Stimulated activated CD8-positive, alpha-beta memory T cell treated with anti-CD3 and anti-CD28 coated beads, Interleukin-4, amount 100 ng/mL, for 24 hours (primary cell): ENCODE measurements at places on chromosomes 7 and 10.

DNA sequence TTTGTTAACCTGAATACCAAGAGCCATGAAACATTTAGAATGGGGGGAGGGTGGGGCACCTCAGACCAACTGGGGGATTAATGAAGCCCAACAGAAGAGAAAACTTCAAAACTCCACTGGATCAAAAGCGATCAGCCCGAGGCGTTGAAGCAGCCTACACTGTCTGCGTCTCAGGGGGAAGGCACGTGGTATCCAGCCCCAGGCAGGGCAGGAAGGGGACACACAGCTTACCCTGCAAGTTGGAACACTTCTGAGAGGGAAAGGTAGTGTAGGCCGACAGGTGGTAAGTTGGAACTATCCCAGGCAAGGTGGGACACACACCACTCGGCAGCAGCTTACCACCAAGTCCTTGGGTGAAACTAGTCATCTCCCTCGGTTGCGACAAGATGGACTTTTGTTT, 102.9 kb downstream of the TAX1BP1 start:
- DNase-seq, result no peak

DNA sequence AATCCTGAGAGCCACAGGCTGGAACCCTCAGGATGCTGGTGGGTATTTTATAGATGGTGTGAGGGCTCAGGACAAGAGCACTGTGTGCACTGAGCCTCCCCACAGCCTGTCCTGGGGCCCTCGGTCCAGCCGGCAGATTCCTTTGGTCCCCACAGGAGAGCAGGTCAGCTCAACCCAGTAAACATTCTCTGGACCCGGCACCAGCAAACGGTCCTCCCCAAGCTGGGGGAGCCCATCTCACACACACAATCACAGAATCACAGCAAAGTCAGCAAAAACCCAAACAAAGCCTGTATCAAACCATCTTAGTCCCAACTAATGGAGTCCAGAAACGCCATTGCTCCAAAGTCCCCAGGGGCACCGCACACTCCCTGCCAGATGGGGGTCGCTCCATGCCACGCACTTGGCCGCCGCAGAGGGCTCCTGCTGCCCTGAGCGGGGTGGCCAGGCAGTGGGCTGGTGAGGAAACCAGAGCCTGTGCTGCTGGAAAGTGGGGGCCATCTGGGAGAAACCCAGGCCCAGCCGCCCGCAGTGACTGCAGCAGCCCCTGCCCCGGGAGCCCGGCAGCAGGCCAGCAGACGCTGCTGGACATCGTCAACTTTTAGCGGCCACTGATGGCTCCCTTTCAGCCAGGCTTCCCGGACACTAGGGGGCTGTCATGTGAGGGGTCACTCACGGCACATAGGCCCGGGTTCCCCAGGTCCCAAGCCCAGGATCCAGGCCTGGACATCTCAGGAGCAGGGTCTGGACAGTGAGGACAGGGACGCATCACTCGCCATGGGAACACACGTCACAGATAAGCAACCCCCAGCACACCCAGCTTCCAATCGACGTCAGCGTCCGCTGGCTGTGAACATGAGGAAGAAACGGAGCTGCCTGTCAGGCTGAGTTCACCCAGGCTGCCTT, 52.6 kb downstream of the DPYSL4 start:
- no peak for DNase-seq

DNA sequence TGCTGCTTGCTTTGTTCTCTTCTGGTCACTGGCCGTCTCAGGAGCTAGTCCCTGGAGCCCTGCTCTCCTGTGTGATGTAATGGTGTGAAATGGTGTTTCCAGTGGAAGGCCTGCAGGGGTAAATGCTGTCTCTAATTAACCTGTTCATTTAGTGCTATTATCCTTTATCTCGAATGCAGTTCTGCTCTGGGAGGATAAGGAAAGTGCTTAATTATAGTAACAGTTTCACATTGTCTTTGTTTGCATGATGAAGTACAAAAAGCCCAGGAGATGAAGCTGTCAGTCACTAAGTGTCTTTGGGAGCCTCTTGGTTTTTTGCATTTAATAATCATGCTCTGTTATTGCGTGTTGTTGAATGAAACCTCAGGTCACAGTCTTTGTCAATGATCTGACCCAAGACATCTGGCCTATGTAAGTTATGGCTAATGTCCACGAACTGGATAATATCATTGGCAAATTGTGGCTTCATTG, 755.3 kb upstream of the GALNT17 start:
- no peak for DNase-seq

GRCh38 chr10:16986406-16987205, 143.0 kb downstream of the CUBN start:
- no peak for DNase-seq

GRCh38 chr10:93612311-93612710, at the start of gene PDE6C:
Gene PDE6C (plus strand): TSS chr10:93612537. CDS start chr10:93612726, 189 bp downstream.
- DNase-seq, result no peak

DNA sequence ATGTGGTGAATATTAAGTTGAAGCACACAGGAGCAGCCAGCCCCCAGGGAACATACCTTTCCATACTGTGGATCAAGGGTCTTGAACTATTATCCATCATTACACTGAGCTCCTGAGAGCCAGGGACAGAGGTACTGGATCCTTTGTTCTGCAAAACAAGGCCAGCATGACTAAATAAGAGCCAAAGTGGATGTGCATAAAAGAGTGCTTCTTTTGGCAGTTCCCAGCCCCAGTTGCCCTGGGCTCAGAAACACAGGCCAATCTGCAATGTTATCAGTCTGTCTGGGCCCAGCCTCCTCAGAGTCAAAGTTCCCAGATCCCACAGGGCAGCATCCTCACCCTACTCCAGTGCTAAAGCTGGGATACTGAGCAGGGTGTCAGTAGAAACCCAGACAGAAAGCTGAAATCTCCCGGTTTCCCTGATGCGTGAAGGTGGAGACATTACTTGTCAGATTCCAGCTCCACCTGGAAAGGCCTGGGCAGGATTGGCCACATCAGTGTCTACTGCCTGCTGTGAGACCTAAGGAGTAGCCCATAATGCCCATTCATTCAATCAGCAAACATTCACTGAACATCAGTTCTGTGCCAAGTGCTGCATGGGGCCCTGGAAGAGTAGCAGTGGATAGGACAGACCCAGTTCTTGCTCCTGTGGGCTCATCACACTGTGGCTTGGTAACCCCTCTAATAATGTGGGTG, 342.7 kb downstream of the CXCL12 start:
- DNase-seq, result no peak

- DNase-seq, result no peak
These were observed 9.9 kb downstream of the DCLRE1A start for GRCh38 chr10:113843972-113844485.

- DNase-seq, result no peak
These were observed 119.4 kb downstream of the GNAT3 start for GRCh38 chr7:80392229-80393169.

GRCh38 chr7:94514140-94514889, 4.7 kb downstream of the CASD1 start:
- no peak for DNase-seq

DNA sequence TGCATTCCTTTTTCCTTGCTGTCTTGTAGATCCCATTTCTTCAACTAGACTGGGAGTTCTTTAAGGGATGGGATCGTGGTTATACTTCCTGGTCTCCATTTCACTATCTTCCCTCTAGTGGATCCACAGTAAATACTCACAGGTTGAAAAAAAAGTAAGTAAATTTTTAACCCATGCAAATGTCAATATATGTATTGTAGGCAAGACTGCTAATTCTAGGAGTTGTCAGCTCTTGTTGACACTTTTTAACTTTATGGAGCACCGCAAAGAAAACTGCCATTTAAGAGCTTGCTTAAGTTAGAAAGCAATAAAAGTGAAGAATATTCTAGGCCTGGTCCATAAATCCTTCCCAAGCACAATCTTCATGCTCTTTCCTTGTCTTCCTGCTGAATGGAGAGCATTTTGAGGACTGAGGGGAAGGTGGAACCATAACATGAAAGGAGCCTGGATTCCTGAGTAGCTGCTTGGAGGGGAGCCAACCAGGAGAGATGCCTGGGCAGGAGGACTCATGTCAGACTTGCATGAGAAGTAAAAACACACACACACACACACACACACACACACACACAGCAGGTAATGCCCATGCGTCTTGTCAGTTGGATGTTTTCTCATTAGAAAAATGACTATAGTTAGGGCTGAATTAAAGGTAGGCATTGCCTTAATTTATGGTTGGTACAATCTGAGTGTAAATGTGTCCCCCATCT, 32.2 kb downstream of the VWA2 start:
- no peak for DNase-seq

GRCh38 chr10:61832866-61833481, 68.5 kb upstream of the ARID5B start:
- no peak for DNase-seq

GRCh38 chr10:51405580-51406351, 293.6 kb downstream of the CSTF2T start:
- DNase-seq, result no peak

DNA sequence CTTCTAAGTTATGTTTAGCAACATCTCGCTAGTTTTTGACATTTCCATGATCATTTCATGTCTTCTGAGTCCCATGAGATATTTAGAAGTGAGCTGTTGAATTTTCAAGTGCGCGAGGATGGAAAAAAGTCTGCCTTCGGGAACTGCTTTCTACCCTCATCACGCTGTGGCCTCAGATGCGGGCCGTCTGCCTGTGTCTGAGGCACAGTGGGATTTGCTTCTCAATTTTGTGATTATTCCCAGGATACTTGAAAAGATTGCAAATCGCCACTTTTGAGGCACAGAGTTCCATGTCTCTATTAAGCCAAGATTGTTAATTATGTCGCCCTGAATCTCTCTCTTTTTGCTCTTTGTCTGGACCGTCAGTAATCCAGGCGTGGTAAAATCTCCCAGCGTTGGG, 30.8 kb upstream of the NKX6-2 start:
- no peak for DNase-seq

DNA sequence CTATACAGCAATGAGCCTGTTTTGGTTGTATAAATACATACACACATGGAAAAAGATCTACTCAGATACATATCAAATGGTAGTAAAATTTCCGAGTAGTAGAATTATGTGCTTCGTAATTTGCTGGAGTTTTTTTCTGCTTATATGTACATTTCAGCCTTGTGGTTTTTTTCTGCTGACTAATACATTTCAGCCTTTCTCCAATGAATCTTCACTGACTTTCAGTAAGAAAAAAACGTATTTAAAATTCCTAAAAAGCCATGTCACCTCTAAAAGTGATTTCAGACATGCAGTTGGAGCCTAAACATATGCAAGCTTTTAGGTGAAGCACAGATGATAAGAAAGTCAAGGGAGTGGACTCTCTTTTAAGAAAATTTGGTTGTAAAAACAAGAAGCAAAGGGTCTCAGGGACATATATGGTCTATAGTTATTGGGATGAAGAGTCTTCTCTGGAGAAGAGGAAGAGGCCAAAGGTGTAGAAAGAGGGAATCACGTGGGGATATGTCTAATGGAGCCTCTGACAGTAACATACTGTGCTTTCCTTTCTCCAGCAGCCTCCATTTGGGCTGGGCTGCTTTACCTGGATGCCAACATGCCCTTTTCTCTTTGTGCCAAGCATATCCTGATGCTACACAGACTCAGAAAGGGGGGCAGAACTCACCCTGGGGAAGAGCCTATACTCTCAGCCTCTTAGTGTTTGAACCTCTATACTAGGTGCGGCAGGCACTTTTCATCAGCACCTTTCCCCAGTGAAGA, 2.4 kb downstream of the AMPH start:
- no peak for DNase-seq

- no peak for DNase-seq
These were observed 30.2 kb upstream of the ZMYND11 start for GRCh38 chr10:104862-105565.

DNA sequence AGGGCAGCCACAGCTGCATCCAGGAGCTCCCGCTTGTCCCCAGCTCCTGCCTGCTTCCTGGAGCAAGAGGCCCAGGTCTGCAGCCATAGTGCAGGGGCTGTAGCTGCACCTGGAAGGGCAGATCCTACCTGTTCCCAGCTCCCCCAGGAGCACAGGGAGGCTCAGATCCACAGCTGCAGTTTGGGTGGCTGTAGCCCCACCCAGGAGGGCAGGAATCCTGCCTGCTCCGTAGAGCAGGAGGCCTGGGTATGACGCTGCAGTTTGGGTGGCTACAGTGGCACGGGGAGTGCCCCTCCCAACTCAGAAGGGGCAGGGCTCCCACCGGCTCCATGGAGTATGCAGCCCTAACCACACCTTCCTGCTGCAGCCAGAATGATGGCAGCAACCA, 26.7 kb upstream of the CDCA7L start:
- DNase-seq, result no peak

- no peak for DNase-seq
These were observed 748.4 kb upstream of the PHF14 start for GRCh38 chr7:10225275-10225674.

GRCh38 chr7:44307905-44308595, 17.3 kb downstream of the CAMK2B start:
- DNase-seq, result no peak

DNA sequence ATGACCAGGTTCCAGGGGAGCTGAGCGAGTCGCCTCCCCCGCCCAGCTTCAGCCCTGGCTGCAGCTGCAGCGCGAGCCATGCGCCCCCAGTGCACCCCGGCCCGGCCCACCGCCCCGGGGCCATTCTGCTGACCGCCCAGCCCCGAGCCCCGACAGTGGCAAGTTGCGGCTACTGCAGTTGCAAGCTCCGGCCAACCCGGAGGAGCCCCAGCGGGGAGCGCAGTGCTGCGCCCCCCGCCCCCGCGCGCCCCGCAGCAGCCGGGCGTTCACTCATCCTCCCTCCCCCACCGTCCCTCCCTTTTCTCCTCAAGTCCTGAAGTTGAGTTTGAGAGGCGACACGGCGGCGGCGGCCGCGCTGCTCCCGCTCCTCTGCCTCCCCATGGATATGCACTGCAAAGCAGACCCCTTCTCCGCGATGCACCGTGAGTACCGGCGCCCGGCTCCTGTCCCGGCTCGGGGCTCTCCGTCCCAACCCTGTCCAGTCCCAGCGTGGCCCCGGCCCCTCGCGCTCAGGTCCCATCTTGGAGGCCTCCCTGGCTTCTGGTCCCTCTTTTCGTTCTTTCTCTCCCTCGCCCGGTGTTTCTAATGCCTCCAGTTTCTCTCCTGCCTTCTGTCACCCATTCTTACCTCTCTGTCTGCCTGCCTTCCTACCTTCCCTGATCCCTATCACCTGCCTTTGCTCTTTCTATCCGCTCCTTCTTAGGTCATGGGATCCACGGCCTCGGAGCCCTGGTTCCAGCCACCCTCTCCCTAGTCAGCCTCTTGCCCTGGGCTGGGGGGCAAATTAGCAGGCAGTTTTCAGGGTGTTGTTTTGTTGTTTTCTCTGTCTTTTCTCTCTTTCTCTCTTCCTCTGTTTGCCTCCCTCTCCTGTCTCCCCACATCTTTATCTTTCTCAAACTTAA, 751 bp downstream of the PAX2 start:
- no peak for DNase-seq
